ENCODE measurements at places on chromosomes 5 and 9. TPM values are rescaled to one million over a fixed set of nuclear protein-coding genes. Genes with fewer than 3 reads are reported as not detected.

Gene TRMT10B
- total RNA-seq, result 1.7 TPM

Gene SLC36A2
- total RNA-seq, result not detected

Gene CTSL
- 57.3 TPM for total RNA-seq

Gene PCA3
- 0.39 TPM for total RNA-seq

Gene SPARC
- 3,526 TPM for total RNA-seq

Gene SPINK1
- total RNA-seq, result not detected

Gene PDE6A
- 0.11 TPM for total RNA-seq

Gene ARID3C
- total RNA-seq, result not detected

Gene NUTM2G
- total RNA-seq, result not detected

Gene CDH9
- total RNA-seq, result not detected

Gene PCDHGB1
- total RNA-seq, result 0.98 TPM

Gene SPAAR
- total RNA-seq, result not detected

Data from placental epithelial cell (primary cell).